ENCODE measurements at places on chromosomes 11 and 22. TPM values are rescaled to one million over a fixed set of nuclear protein-coding genes. Genes with fewer than 3 reads are reported as not detected.

Gene NCF4
- total RNA-seq: 21.2 TPM

Gene PTPN5
- total RNA-seq: 3.2 TPM

DNA sequence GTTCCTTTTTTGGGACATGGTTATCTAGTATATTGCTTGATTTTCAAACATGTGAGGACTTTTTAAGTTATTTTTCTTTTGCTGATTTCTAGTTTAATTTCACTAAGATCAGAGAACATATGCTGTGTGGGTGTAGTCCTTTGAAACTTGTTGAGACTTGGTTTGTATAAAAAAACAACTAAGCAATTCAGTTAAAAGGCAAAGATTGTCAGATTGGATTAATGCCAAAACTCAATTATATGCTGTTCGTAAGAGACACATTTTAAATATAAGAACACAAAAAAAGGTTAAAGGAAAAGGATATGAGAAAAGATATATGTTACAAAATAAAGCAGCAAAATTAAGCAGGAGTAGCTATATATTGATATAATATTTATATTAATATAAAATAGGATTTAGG lies 17.8 kb upstream of the RRM1 start:
- no peak for DNase-seq
- H3K36me3 ChIP-seq: no peaks in the 10 kb centered on the region
- no peaks in the 10 kb centered on the region for H3K27me3 ChIP-seq
- H3K4me3 ChIP-seq: no peak overlapping the region

GRCh38 chr11:77771135-77771534 lies 49.4 kb downstream of the RSF1 start:
- H3K27ac ChIP-seq: no peak overlapping the region
- no peak for DNase-seq
